ENCODE measurements at places on chromosomes 3 and 15.

DNA sequence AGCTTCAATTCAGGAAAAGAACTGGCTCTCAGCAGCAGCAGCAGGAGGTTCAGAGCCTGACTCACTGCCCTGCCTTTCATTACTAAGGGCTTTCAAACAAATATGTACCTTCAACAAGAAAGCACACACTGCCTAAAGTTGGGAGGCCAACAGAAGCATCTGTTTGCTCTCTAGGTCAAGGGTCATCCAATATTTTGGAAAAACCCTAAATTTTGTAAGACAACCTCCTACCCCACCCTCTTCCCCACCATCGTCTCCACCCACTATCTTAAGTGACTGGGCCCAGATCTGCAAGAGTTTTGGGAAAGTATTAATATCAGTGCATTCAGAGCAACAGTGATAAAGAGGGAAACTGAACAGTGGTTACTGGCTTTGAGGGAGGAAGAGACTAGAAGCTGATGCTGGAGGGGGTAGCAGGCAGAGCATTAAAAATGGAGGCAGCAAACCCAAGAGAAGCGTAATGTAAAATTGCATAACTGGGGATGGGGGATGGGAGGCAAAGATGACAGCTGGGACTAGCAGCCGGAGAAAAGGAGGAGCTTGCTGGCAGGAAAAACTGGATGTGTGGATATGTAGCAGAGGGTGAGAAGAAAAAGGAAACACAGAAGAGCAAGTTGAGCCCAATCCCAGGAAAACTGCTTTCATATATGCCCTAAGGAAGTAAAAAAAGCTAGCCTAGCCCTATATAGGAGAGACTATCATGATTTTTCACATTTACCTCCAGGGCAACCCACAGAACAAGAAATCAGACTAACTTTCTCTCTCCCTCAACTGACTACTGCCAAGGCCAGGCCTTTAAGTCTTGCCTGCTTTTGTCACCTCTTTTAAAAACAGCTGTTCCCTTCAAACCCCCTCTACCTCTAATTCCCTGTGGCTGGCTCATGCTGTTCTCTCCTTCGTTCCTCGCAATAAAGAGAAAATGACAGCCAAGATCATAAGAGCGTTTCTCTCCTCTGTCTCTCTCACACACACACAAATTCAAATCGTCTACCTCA lies 31.4 kb downstream of the NPTN start:
- peak; percentile 63 for DNase-seq

- no peak for DNase-seq
Measured at GRCh38 chr3:33054100-33055092, 42.5 kb downstream of the GLB1 start.

DNA sequence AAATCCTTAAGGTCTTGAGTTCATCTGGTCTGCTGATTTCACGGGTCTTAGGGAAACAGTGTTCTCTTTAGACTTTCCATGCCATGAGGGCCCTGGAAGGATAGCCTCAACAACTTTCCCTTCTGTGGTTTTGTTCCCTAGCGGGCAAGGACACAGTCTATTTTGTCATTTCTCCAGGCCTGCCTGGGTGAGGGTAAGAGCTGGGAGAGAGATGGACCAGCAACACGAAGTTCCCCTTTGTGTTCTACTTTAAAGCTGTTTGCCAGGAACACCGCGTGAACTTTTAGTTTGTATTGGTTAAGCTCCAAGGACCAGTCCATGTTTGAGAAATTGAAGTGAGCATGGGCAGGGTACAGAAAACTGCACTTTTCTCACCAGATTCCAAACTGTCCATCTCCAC lies 20.9 kb downstream of the ST3GAL6 start:
- no peak for DNase-seq

- DNase-seq = no peak
Measured at GRCh38 chr15:25375557-25375956, 63.3 kb downstream of the UBE3A start.

GRCh38 chr15:70098461-70099166 lies 897 bp upstream of the TLE3 start:
- no peak for DNase-seq

DNA sequence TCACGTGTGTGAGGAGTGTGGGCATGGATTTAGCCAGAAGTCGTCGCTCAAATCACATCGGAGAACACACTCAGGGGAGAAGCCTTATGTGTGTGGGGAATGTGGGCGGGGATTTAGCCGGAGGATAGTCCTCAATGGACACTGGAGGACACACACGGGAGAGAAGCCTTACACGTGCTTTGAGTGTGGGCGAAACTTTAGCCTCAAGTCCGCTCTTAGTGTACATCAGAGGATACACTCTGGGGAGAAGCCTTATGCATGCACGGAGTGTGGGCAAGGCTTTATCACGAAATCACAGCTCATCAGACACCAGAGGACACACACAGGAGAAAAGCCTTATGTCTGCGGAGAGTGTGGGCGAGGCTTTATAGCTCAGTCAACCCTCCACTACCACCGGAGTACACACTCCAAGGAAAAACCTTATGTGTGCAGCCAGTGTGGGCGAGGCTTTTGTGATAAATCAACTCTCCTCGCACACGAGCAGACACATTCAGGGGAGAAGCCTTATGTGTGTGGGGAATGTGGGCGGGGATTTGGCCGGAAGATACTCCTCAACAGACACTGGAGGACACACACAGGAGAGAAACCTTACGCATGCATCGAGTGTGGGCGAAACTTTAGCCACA lies 28.1 kb downstream of the ZNF589 start:
- no peak for DNase-seq

DNA sequence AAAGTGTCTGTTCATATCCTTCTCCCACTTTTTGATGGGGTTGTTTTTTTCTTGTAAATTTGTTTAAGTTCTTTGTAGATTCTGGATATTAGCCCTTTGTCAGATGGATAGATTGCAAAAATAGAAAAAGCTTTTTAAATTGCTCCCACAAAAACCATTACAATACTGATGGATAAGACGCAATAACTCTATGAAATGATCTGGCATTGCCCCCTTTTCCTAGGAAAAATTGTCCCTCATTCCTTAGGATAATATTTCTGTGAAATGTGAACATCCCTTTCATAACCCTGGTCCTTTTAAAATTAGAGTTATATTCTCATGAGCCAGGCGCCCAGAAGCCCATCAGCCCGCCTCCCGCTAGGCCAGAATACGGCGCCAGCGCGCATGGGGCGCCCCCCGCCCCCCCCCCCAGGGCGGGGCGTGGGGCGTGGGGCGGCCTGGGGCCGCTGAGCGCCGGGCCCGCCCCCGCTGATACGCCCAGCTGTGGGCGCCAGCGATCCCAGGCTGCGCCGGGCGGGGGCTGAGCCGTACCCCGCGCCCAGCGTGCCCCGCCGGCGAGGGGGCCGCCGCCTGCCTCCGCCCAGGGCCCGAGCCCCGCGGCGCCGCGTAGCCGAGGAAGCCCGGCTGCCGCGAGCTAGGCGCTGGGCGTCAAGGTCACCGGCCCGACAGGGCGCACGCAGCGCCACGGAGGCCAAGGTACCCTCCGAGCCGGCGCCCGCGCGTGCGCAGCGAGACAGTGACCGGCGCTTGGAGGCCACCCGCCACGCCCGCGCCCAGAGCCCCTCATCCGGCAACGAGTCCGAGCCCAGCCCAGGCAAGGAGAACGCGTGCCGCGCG lies 11.1 kb upstream of the ROPN1B start:
- no peak for DNase-seq

DNA sequence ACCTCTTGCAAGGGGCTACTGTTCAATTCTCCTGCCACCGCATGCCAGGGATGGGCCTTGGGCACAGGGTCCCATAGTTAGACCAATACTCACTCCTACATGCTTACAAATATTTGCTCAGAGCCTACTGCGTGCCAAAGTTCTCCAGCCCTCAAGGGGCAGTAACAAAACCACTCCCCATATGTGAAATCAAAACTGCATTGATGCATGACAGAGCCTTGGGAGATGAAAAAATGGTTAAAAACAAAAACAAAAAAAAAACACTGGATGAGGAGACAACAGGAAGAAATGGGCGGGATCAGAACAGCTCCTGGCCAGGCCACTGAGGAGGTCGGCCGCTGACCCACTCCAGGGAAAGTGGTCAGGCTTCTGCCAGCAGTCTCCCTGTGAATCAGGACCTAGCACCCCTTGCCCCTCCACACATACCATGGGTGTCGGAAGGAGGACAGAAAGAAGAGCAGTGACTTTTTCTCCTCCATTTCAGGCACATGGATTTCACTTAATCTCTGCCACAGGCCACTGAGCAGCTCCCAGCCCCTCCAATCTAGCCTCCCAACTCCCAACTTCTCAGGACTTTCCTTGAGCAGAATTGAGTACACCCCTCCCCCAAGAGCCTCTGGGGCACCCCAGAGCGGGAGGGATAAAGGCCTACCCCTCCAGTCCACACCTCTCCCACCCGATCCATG lies 2.8 kb downstream of the PLXNB1 start:
- DNase-seq = no peak

GRCh38 chr3:78343221-78343620 lies 1303.3 kb downstream of the ROBO2 start:
- no peak for DNase-seq

GRCh38 chr3:183764847-183765731 lies 60.3 kb downstream of the MAP6D1 start:
- no peak for DNase-seq
